ENCODE measurements at places on chromosomes 1 and 21.

GRCh38 chr1:219639876-219640577 is 27.1 kb upstream of the ZC3H11B start:
- DNase-seq = no peak

DNA sequence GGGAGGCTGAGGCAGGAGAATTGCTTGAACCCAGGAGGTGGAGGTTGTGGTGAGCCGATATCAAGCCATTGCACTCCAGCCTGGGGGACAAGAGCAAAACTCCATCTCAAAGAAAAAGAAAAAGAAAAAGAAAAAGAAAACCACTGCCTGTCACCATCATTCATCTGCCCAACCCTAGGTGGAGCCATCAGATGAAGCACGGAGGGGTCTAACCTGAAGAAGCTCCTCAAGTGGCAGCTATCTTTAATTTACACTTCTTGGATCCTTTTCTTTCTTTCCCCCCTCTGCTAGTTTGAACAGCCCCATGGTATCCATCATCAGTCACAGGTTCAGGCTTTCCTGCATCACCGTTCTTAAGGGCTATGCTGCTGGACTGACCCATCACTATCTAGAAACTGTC is 57.0 kb downstream of the PLEKHA6 start:
- no peak for DNase-seq

- DNase-seq = no peak
Observed at GRCh38 chr21:33391656-33392055, 11.6 kb upstream of the IFNGR2 start.

- no peak for DNase-seq
Observed at GRCh38 chr1:94067196-94067595, 53.8 kb downstream of the ABCA4 start.

DNA sequence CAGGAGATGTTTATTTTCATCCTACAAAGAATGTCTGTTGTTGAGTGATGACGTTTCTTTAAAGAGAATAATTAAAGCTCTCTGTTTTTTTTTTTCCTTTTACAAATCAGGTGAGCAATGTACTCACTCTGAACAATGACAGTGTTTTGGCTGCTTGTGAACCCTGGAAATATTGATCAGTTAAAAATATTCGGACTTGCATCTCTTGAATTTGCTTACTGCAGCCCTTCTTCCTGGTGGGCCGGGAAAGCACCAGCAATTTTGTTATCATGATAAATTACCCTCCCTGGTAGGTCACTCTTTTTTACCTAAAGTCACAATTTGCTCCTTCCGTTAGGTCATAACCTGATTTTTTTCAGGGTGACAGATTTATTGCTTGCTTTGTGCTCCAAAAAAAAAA is 72.3 kb upstream of the NR5A2 start:
- DNase-seq = no peak

DNA sequence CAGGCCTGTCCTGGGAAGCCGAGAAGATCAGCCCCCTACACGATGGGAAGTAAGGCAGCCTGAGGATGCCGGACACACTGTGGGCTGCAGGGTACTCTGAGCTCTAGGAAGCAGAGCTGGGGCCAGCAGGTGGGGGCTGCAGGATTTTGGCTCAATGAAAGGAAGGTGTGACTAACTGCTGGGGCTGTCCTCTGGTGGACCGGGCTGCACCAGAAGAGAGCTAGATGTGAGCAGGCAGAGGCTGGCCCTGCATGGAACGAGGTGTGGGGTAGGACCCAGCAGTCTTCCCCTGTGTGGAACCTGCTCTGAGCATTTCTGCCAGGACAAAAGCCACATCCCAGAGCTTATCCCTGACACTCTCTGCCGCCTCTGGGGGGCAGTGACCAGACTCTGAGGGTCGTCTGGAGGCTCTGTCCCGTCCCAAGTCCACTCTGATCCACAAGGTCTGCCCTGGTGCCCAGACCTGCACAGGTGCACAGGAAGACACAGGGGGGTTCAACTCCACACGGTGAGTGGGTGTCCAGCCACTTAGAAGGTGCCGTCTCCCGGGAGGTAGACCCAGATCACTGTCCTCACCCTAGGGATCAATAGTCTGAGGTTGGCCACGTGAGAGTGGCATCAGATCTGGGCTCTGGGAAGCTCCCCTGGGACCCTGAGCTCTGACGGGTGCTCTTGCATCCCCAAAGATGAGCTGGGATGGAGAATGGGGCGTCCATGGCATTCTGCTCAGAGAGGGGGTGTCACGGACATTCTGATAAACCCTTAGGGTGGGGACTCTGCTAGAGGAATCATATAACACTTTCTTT is 187.6 kb upstream of the VAMP3 start:
- DNase-seq = no peak

- DNase-seq = no peak
Observed at GRCh38 chr1:209884665-209885117, 53.3 kb upstream of the SYT14 start.

- no peak for DNase-seq
Observed at GRCh38 chr1:30038134-30039025, 685.0 kb downstream of the MATN1 start.

GRCh38 chr1:86069757-86070145 is 86.8 kb downstream of the COL24A1 start:
- DNase-seq = no peak

DNA sequence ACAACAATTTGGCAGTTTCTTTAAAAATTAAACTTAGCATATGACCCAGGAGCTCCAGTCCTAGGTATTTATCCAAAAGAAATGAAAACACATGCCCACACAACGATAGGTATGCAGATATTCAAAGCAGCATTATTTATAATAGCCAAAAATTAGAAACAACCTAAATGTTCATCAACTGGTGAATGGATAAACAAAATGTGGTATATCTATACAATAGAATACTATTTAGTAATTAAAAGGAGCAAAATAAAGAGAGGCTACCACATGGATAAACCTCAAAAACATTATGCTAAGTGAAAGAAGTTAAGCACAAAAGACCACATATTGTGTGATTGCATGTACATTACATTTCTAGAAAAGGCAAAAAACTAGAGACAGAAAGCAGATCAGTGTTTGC is 51.3 kb downstream of the ROR1 start:
- no peak for DNase-seq

DNA sequence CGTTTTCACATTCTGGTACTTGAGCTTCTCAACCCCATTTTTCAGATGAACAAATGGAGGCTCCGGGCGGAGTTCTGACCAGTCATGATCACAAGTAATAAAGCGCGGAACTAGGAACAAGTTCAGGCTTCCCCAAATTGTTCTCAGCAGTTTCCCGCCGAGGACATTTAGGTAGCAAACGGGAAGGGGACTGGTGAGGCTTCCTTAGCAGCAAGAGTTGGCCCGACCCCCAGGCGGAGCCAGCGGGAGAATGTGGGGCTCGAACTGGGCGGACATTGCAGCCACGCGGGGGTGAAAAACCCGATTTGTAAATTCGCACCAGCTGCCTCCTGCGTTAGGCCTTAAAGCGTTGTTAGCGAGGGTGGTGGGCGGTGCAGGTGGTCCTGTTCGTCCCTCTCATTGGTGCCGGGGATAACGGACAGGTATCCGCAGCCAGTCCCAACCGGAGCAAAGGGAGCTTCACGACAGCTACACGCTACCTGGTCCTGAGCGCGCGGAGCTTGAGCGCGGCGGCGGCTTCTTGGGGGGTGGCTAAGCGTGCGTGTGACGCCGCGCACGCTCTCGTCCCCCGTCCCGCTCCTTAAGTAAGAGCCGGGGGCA is 15.3 kb downstream of the SEMA6C start:
- peak; percentile 45 for DNase-seq

Data from stimulated activated CD8-positive, alpha-beta memory T cell treated with anti-CD3 and anti-CD28 coated beads, Interleukin-4, amount 100 ng/mL, for 4 hours (primary cell).